ENCODE measurements at places on chromosomes 1 and 21.
A peak's percentile ranks its signal among the peaks of the same experiment; 100 is the strongest.

- DNase-seq = no peak
These were observed 188.9 kb upstream of the PLXNA2 start for GRCh38 chr1:208433086-208433485.

GRCh38 chr1:16122916-16123315, 33.0 kb downstream of the EPHA2 start:
- no peak for DNase-seq

GRCh38 chr1:87588495-87588894, 259.8 kb downstream of the LMO4 start:
- peak; percentile 26 for DNase-seq

GRCh38 chr1:190908246-190908645, 430.6 kb upstream of the BRINP3 start:
- DNase-seq = no peak

- peak; percentile 32 for DNase-seq
These were observed 3.9 kb downstream of the PSMB2 start for GRCh38 chr1:35637401-35637809.

- DNase-seq = no peak
These were observed 26.1 kb upstream of the GTF2B start for GRCh38 chr1:88917321-88918025.

GRCh38 chr1:195763146-195763906, 844.9 kb downstream of the KCNT2 start:
- no peak for DNase-seq

DNA sequence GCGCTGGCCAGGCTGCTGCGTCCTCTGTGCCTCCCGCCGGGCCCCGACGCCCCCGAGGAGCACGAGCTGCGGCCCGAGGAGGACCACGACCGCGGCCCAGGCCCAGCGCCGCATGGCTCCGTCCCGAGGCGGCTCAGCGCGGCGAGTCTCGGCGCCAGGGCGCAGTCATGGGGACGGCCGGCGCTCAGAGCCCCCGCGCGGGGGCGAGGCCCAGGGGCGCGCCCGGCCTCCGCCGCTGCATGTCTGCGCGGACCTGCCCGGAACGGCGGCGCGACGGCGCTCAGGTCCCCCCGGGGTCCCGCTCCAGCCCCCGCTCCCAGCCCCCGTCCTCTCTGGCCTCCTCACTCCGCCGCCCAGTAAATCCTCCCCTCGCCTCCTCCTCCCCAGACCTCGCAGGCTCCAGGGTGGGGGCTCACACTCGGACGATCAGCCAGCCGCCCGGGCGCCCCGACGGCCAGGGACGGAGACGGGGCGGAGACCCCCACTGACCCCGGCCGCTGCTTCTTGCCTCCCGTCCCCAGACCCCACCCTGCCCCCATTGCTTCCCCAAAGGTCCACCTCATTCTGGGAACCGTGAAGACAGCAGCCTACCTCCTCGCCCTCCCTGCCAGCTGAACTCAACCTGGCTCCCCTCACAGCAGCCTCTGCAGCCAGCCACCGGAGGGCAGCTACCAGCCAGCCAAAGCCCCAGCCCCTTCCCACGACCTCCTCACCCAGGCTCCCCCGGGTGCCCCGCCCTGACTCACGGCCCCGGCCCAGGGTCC, at the start of gene C1QTNF12:
Gene C1QTNF12, minus strand, starts transcription at position 146 of the 764 bp plus-strand sequence. Its CDS starts 32 bp downstream, at position 114.
- no peak for DNase-seq

- peak; percentile 43 for DNase-seq
These were observed 1.1 kb downstream of the SPSB1 start for GRCh38 chr1:9293533-9294404.

DNA sequence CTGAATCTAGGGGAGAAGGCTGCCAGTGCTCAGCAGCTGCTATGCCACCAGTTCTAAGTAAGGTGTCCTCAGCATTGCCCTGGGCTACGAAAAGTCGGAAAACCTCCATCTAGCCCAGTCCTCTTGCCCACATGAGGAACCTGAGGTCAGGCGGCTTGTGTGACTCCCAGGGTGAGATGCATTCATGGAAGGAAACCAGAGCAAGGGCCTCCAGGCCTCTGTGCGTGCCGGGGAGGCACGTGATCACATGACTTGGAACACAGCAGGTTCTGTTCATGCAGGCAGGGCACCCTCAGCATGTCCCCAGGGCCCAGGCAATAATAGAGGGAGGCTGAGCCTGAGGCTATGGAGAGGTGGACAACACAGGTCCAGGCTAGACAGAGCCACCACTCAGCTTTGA, 312.5 kb upstream of the DUSP10 start:
- no peak for DNase-seq

DNA sequence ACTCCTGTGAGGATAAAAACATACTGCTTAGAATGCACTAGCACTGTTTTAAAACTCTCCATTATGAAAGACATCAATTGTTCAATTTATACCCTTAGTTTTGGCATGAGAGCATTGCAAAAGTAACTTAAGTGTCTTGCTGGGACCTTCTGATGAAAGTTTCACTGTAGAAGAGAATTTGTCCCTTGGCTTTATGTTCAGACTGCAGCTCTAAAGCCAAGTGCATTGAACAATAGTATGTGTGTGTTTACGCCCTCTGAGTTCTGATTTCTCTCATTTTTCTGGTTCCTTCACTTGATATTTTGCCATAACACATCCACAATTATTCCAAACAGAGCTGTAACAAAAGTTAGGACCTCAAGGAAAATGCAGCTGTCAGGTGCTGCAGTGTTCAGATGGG, 474.6 kb downstream of the DISC1 start:
- DNase-seq = no peak

- no peak for DNase-seq
These were observed 427.0 kb downstream of the HLX start for GRCh38 chr1:221306239-221306638.

GRCh38 chr1:219710529-219711194, 97.8 kb upstream of the ZC3H11B start:
- peak; percentile 31 for DNase-seq

DNA sequence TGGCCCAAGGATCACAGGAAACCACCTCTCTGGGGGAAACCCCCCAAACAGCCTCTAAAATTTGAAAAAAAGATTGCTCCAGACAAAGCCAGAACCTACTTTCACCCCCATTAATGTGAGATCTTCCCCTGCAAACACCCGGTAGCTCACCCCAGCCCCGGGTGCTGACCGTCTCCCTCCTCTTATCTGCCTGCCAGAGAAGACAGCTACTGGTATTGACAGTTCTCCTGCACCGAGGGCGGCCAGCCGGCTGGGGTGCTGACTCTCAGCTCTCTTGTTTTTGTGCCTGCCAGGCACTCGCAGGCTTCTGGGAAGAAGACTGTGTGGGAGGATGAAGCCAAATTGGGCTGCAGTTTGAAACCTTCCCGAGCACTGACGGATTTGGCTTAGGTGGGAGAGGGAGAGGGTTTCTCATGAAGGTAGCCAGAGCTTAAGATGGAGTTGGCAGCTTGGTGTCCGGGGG, 48.2 kb downstream of the RASSF5 start:
- DNase-seq = peak; percentile 61

DNA sequence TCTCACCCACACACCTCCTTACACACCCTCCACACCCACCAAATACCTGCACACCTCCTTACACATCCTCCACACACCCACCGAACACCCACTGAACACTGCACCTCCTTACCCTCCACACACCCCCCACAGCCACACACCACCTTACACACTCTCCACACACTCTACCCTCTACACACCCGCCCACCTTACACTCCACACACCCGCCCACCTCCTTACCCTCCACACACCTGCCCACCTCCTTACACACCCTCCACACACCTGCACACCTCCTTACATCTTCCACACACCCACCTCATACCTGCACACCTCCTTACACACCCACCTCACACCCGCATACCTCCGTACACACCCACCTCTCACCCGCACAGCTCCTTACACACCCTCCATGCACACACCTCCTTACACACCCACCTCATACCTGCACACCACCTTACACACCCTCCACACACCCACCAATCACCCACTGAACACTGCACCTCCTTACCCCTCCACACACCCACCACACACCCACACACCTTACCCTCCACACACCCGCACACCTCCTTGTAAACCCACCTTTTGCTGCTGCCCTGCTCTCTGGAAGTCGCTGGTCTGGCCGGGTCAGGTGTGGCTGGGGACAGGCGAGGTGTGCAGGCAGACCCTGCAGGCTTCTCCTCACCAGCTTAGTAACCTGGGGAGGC, 38.5 kb downstream of the COQ8A start:
- DNase-seq = no peak

DNA sequence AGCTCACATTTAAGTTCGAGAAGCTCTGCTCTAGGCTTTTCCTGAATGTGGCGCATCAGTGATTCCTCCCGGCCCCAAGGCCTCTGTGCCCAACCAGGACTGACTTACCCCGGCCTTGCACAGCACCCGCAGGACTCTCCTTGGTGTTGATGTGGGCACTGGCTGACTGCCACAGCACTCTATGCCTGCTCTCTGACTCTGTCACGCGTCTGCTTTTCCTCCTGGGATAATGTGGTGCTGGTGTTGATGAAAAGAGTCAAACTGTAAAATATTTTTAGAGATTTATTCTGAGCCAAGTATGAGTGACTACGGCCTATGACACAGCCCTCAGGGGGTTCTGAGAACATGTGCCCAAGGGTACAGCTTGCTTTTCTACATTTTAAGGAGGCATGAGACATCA, 15.5 kb upstream of the SLC2A5 start:
- DNase-seq = no peak

- DNase-seq = no peak
These were observed 119.2 kb downstream of the ITSN1 start for GRCh38 chr21:33761441-33762036.

GRCh38 chr1:214640431-214641213, 37.6 kb downstream of the CENPF start:
- no peak for DNase-seq

- no peak for DNase-seq
These were observed 2.4 kb downstream of the NPHP4 start for GRCh38 chr1:5989731-5990271.

DNA sequence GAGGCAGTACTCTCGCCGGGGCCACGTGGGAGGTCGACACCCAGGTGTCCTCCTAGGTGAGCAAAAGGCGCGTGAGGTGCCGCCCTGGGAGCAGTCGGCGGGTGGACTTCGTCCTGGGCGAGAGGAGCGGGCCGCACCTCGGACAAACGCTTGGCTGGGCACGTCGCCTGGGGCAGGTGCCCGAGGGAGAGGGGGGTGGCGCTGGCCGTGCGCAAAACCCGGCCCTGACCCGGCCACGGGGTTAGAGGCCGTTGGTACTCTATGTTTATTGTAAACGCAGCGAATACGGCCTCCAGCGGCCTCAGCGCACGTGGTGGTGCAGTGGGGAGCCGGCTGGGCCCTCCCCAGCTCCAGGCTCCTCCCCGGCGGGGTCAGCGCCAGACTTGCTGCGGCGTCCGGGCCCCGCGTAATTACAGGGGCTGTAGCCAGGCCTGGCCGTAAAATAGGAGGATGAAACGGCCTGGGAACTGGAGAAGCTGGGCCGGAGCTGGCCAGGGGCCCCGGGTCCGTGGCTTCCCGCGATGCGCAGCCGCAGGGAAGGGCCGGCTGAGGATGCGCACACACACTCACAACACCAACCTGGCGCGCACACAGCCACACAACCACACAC, 1.6 kb upstream of the EFNA1 start:
- DNase-seq = no peak

DNA sequence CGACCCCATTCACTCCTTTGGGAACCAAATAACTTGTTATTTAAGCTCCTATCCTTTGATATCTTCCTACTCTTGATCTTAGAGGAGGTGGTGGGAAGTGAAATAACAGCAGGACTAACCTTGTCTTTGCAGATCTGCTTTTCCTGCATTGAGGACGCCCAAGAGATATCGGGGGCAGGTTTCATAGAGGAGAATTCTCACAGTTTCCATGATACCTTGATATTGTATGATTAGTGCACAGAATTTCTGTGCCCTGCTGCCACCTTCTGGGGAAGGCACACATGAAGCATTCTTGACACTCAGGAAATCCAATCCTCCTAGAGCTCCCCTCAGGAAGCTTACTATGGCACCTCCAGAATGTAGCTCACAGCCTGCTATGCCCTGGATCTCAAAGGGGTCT, 1.6 kb downstream of the CD1B start:
- peak; percentile 51 for DNase-seq

- no peak for DNase-seq
These were observed 200.9 kb downstream of the HHIPL2 start for GRCh38 chr1:222346955-222347354.

DNA sequence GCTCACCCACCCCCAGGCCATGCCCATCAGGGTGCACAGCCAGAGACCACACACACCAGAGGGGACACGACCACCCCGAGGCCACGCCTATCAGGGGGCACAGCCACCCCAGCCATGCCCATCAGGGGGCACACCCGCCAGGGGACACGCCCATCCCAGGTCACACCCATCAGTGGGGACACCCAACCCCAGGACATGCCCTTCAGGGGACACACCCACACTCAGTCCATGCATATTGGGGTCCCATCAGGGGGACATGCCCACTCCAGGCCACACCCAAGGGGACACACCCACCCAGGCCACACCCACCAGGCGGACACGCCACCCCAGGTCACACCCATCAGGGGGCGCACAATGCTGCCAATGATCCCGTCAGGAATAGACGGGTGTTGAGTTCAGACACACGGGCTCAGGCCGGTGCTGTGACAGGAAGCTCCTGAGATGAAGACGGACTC, 20.7 kb downstream of the MCM3AP start:
- no peak for DNase-seq

DNA sequence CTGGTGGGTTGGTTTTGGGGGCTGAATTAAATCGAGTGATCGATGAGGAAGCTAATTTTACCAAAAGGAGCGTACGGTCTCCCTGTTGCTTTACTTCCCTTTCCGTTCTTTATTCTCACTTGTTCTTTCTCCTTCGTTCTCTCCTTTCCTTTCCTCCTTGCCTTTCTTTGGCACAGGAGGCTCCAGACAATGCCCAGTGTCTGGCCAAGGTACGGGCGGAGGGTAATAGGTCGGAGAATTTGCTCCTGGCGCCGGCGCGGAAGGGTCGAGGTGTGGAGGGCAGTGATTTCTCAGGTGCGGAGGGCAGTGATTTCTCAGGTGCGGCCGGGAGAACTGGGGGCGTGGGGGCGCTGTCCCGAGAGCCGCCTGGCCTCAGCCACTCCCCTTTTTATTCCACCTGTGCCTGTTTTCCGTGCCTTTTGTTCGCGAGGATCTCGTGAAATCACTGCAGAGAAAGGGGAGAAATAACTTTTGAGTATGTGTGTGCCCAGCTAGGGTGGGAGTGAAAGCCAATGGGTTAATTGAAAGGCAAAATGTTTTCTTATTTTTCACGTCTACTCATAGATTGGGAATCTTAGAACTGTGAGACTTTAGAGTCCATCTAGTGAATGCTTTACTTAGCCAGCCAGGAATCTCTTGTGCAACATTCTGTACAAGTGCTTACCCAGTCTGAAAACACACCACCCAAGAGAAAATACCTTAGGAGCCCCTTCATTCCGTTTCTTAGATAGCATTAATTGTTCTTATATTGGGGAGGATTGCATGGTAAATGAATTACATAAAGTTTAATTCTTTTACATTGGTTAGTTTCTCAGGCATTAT, 1.3 kb downstream of the FNBP1L start:
- peak; percentile 21 for DNase-seq

DNA sequence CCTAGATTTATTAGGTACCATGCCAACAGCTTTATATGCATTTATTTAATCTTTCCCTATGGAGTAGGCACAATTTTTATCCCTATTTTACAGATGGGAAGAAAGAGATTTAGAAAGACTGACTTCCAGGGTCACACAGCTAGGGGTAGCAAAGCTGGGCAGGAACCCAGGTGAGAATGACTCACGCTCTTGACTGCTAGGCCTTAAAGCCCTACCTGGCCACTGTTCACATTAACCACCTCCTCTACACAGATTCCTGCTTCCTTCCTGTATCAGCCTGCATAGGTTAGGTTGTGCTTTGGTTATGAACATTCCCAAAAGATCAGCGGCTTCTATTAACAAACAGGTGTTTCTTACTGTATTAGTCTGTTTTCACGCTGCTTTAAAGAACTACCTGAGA, 53.2 kb downstream of the DNAJC6 start:
- DNase-seq = no peak

- DNase-seq = no peak
These were observed 140.6 kb downstream of the RUNX1 start for GRCh38 chr21:34908419-34909055.
